ENCODE measurements at places on chromosomes 13 and 19.

DNA sequence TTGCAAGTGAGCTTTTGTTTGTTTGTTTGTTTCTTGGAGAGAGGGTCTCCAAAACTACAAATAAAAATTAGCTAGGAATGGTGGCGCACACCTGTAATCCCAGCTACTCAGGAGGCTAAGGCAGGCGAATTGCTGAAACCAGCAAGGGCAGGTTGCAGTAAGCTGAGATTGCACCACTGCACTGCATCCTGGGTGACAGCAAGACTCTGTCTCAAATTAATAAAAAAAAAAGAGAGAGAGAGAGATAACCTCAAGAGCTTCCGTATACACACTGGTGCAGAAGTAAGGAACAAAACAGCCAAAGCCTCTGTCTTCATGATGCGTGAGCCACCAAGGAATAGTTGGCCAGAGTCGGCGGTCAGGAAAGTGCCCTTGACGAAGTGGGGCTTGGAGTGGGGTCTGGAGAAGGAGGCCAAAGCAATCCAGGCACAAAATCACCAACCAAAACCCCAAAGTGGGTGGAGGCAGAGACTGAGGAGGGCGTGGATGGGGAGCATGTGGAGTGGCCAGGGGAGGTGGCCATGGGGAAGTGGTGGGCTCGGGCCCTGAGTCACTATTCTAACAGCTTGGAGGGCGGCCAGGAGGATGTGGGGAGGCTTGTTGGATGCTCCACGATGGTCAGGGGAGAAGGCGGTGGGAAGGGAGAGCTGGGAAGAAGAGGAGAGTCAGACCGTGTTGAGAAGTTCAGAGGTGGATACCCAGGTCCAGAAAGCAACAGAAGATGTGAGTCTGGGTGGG is 21.2 kb upstream of the TOMM40 start:
- DNase-seq, result no peak

DNA sequence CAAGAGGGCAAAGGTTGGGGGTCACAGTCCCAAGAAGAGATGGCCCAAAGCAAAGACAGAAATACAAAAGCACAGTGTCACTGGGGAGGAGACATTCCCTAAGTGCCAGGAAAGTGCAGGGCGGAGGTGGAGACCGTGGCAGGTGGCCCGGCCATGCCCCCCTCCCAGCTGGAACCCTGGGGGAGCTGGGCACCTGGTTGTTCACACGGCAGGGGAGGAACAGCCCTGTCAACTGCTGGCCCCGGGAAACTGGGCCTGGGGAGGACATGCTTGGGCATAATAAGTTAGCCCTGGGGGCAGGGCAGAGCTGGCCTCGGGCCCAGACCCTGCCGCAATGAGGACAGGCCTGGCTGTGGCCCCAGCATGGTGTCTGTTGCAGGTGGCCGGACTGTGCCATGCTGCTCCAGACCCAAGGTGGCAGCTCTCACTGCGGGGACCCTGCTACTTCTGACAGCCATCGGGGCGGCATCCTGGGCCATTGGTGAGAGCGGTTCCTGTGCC is 7.4 kb downstream of the HPN start:
- no peak for DNase-seq

DNA sequence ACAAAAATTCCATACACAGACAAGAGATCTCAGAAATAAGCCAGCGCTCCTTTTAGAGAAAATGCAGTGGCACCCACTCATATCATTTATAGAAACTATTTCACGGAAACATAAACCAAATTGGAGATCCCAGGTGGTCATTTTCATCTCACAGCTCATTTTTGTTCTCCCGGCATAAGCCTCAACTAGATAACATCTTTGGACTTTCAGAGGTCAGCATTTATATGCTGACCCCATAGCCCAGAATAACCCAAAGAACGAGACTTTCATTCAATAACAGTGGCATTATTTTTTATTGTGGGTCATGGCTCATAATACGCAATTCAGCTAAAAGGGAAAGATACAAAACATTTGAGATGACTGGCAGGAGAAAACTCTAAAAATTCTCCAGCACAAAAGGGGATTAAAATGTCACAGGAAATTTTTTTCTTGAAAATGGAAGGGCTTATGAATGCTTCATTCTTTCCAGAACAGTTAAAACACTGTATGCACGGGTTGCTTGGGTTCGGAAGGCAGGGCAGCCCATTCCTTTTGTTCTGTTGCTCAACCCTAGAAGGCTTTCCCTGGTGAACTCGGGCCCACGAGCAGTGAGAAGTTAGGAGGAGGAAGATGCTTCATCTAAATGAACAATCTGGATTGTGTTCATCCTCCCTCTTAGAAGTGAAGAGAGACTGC is 24.0 kb downstream of the STARD13 start:
- no peak for DNase-seq

DNA sequence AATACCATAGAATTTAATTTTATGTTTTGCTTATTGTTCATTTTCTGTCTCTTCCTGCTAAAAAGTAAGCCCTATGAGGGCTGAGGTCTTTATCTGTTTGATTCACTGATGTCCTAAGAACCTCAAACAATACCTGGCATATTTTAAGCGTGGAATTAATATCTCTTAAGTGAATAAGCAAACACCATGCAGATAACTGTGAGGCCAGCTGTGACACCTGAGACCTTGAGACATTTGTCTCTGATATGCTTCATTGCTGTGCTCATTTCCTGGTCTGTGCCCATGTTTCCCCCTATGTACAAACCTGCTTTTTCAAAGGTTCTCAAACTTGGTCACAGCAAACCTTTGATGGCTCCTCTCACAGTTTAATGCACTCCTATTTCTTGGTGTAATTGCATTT is 254.6 kb downstream of the COG6 start:
- DNase-seq, result no peak

DNA sequence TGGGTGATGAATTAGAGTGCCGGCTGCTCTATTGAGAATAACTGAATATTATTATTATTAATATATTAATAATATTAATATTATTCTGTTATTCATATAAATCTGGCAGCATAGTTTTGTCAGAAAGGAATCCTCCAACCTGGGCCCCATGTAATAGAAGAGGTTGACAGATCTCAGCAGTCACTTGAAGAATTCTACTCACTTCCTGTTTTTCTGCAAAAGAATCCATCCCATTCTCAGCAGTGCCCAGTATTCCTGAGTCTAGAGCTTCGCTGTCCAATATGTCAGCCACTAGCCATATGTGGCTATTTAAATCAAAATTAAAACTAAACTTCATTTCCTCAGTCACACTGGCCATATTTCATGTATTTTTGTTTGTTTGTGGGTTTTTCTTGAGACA is 72.4 kb upstream of the USPL1 start:
- no peak for DNase-seq

DNA sequence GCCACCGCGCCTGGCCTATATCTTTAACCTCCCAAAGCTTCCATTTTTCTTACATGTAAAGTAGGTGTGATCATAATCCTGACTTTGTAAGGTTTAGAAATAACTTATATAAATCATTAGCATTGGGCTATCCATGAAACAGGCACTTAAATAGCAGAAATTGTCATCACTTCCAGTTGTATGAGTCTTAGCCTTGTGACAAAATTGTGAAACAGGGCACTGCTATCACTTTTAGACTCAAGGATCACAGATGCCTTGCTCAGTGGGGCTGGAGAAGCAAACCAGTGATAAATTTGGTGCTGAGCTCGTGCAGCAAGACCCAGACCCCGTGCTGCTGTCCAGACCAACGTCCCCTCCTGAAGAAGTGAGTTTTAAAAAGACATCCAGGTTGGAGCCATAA is 209.7 kb downstream of the KATNAL1 start:
- DNase-seq, result no peak

GRCh38 chr13:36096461-36097416 is 34.4 kb downstream of the DCLK1 start:
- DNase-seq, result no peak

DNA sequence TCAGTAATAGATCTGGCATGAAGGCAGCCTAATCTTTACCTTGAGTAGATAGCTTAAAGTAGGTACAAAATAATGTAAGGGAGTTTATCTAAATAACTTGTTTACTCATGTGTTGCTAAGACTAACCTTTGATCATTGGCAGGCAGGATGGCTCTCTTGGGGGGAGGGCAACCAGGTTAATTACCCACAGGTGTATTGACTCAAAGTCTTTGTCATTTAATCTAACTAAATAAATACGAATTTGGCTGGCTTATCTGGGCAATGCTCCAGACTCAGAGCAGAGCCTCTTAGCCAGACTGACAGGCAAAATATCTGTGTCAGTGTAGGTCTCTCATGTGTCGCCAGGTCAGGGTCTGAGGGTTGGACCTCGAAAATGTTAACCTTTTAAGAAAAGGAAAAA is 283.4 kb upstream of the KLHL1 start:
- DNase-seq, result peak; percentile 23

- DNase-seq, result peak; percentile 14
Observed at GRCh38 chr13:32585550-32586079, 637 bp upstream of the PDS5B start.

- peak; percentile 57 for DNase-seq
Observed at GRCh38 chr19:13102666-13103580, at the start of gene LYL1. TSS of gene LYL1 (minus strand) at chr19:13102858. CDS start at chr19:13101171, 1,687 bp downstream.

DNA sequence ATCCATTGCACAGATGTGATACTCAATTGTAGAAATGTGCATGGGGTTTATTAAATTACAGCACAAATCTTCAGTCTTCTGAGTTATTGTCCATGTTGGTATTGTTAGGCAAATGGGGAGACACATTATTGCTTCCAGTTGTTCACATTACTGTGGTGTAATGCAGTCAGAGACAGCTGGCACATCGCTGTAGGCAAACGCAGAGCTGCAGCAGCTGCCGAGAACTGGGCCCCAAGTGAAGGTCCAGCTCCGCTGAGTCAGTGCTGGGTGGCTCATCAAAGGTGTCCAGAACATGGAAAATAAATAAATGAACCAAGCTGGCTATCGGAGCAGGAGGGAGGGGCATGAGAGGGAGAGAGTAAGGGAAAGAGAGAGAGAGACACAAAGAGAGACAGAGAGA is 299.1 kb upstream of the OBI1 start:
- DNase-seq, result no peak

- no peak for DNase-seq
Observed at GRCh38 chr13:74101436-74101835, 32.8 kb downstream of the KLF12 start.

- DNase-seq, result no peak
Observed at GRCh38 chr19:28481674-28482073, 731.3 kb downstream of the UQCRFS1 start.

DNA sequence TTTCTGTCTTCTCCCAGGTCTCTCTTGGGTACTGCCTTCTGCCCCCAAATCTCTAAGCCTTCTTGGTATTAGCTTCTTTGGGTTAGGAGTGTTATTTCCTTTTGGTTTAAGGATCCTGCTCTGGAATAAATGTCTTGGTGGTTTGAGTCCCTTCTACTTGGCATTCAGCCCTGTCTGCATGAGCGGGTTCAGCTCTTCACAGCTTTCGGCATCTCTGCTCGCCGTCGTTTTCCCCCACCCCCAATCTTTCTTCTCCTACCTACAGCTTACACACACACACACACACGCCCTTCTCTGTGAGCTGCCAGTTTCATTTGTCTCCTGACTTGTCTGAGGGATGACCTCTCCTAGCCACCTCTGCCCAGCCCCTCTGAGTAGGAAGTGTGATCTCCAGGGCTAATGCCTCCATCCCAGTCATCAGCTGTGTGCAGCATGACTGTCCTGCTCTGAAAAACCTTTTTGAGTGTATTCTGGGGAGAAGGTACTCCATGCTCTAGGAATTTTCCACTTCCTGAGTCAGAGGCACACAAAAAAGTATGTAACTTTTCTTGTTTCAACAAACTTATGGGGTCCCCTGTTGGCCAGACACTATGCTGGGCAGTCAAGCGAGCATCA is 4.7 kb downstream of the CNOT3 start:
- no peak for DNase-seq

DNA sequence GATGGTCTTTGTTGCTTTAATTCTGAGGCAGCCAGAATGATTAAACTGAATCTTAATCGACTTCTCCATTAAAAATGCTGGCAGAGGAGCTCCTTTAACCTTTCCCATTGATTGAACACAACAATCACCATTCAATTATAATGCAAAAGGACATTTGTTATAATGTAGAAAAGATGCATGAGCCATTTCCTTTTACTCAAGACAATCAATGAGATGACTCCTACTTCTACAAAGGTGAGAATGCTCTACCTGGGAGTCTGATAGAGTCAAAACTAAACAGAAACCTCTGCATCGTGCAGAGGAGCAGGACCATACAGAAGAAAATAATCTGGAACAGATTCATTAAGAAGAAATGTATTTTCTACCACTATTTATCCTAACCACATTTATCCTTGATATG is 253.6 kb upstream of the DACH1 start:
- no peak for DNase-seq

DNA sequence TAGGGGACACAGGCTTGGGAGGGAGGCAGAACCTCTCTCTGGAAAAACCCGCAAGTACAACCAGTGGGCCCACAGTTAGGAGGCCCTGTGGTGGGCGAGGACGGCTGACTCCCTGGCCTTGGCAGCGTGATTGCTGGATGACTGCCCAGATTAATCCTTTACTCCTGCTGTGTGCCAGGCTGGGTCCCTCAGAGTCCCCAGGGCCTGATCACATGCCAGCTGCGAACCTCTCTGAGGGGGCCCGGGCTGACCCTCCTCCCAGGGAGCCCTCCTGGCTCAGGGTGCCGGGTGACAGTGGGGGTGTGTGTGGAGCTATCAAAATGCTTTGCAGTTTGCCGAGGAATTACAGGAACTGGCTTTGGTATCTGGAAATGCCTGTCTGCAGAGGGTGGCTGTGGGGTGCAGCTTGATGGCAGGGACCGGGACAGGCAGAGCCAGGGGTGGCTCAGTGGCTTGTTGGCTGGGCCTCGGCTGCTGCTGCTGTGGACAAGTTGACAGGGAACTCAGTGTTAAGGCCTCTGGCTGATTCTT is 48.9 kb downstream of the DNM2 start:
- no peak for DNase-seq

DNA sequence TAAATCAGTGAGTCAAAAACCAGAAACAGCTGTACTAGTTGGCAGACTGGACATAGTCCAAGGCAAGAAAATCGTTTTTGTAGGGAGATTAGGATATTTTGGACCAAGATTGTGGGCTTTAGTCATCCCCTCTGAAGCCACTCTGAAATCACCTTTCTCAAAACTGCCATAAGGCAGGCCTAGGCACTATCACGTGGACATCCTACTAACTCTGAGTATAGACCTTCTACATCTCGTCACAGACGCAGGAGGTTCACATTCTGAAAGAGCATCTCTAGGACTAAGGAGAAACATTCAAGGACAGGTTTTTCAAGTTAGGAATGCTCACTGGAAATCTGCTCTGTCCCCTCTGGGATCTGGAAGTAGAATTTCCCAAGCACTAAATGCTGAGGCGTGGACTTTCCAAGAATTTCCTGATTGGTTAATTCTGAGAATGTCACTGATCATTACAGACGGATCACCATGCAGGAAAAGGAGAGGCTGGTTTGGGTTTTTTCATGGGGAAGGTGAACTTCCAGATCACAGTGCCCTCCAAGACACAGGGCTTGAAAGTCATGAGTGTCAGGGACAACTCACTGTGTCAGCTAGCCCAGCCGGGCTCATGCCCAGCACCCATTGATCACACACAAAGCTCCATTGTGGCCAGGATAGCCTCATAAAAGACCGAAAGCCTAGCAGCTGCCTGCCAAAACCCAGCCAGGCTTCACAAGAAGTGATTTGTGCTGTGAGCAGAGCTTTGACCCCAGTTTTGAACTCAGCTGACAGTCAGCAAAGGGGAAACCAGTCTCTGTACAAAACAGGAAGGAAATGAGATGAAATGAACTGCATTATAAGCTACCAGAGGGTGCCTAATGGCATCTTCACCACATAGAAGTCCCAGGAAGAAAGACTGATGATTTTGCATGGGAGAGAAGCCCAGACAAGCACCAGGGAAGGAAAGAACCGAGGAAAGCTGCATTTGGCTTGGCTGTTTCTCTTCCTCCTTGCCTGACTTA is 2.7 kb upstream of the RUBCNL start:
- peak; percentile 37 for DNase-seq

Data from large intestine (tissue), 12 donors.